ENCODE measurements at places on chromosomes 6 and 20. TPM values are rescaled to one million over a fixed set of nuclear protein-coding genes. Genes with fewer than 3 reads are reported as not detected.

DNA sequence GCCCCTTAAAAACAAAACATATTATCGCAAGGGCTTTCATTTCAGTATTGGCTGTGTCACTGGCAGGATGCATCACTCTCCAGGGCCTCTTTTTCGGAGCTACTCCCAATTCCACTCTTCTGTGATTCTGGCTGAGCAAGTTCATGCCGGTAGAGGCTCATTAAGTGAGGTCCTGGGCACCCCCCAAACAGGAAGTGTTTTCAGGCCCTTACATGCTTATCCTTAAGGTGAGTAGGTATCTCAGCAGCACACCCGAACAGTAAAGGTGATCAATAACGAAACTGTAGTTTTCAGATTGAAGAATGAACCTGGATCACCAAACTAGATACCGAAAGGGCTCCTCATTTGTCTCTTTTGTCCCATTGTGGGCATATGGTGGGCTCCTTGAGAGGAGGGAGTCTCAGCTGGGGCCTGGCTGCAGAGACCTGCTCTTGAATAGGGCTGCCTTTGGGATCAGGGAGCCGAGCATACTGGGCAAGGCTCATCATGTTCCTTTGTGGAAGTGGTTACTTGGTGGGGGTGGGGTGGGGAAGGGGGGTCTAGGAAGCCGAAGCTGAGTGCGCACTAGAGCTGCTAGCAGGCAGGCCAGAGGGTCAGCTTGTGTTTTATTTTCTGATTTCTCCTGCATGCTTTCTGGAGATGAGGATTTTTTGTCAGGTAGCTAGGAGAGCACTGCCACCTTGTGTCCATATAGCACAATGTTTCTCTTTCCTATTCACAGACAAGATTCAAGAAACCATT lies 65.2 kb downstream of the CDS2 start:
- DNase-seq: peak; percentile 11
- no peaks in the 10 kb centered on the region for H3K27me3 ChIP-seq
- peak overlapping the region; percentile 77 for H3K27ac ChIP-seq
- H3K4me1 ChIP-seq: peaks cover 15% of the 10 kb centered on the region

- no peak for DNase-seq
- peaks cover 37% of the 10 kb centered on the region for H3K27me3 ChIP-seq
- H3K4me1 ChIP-seq: no peaks in the 10 kb centered on the region
- no peak overlapping the region for H3K4me3 ChIP-seq
- no peaks in the 10 kb centered on the region for H3K36me3 ChIP-seq
Observed at GRCh38 chr20:36374995-36375394, 68.9 kb downstream of the DLGAP4 start.

Gene PSORS1C1
- 0.19 TPM for total RNA-seq

DNA sequence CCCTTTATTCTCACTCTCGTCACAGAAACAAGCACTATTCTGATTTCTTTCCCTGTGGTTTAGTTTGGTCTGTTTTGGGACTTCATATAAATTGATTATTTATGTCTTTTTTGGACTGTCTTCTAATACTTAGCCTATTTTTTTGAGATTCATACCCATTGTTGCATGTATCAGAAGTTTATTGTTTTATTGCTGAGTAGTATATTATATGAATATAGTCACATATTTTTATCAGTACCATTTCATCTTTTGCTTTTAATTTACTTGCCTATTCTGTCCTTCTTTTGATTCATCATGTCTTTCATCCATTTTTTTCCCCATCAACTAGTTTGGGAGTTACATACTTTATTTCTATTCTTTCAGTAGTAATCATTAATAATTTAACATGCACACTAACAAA lies 112.0 kb downstream of the ID4 start:
- H3K4me1 ChIP-seq: no peaks in the 10 kb centered on the region
- H3K27me3 ChIP-seq: no peaks in the 10 kb centered on the region
- H3K4me3 ChIP-seq: no peak overlapping the region
- H3K27ac ChIP-seq: no peak overlapping the region
- DNase-seq: no peak
- no peaks in the 10 kb centered on the region for H3K36me3 ChIP-seq

Gene ADGRF1
- total RNA-seq: not detected

- H3K4me3 ChIP-seq: no peak overlapping the region
- no peak for DNase-seq
- H3K36me3 ChIP-seq: no peaks in the 10 kb centered on the region
- no peak overlapping the region for H3K27ac ChIP-seq
- H3K27me3 ChIP-seq: no peaks in the 10 kb centered on the region
Observed at GRCh38 chr6:121516331-121516730, 80.9 kb downstream of the GJA1 start.

- no peak overlapping the region for H3K27ac ChIP-seq
- H3K27me3 ChIP-seq: no peaks in the 10 kb centered on the region
- H3K4me1 ChIP-seq: no peaks in the 10 kb centered on the region
- no peaks in the 10 kb centered on the region for H3K36me3 ChIP-seq
- no peak for DNase-seq
- no peak overlapping the region for H3K4me3 ChIP-seq
Observed at GRCh38 chr20:23440004-23440403, 519 bp downstream of the CSTL1 start.

Gene PHF3
- 46.2 TPM for total RNA-seq

DNA sequence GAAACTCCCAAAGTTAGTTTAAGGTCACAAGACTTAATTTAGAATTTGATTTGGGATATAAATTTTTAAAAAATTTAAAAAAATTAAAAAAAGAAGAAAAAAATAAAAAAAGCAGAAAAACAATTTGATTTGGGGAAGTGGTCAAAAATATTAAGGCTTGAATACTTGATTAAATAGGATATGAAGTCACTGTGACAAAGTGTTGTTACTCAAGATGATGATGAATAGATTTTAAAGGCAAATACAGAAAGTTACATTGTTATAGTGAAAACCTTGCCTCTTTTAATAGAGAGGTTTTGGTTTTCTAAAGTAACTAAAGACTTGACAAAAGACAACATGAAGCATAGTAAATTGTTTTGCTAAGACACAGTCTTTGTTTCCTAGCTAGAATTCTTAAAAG lies 7.2 kb downstream of the CST9 start:
- DNase-seq: no peak
- no peak overlapping the region for H3K4me3 ChIP-seq
- H3K27me3 ChIP-seq: no peaks in the 10 kb centered on the region
- no peak overlapping the region for H3K27ac ChIP-seq
- H3K4me1 ChIP-seq: no peaks in the 10 kb centered on the region

- H3K27ac ChIP-seq: no peak overlapping the region
- H3K36me3 ChIP-seq: no peaks in the 10 kb centered on the region
- DNase-seq: no peak
- H3K4me1 ChIP-seq: no peaks in the 10 kb centered on the region
Observed at GRCh38 chr20:54497931-54498718, 22.7 kb downstream of the DOK5 start.

- H3K36me3 ChIP-seq: no peaks in the 10 kb centered on the region
- peak overlapping the region; percentile 65 for H3K4me3 ChIP-seq
- peak overlapping the region; percentile 65 for H3K27ac ChIP-seq
- peaks cover 15% of the 10 kb centered on the region for H3K4me1 ChIP-seq
- peaks cover 3% of the 10 kb centered on the region for H3K27me3 ChIP-seq
Observed at GRCh38 chr6:63529498-63529897, 42.8 kb upstream of the LOC128125822 start.

GRCh38 chr6:16762550-16763477 lies 1.6 kb upstream of the ATXN1 start:
- H3K4me1 ChIP-seq: peaks cover 61% of the 10 kb centered on the region
- no peaks in the 10 kb centered on the region for H3K27me3 ChIP-seq
- peak; percentile 42 for DNase-seq

- no peaks in the 10 kb centered on the region for H3K36me3 ChIP-seq
- H3K27me3 ChIP-seq: no peaks in the 10 kb centered on the region
- no peak overlapping the region for H3K4me3 ChIP-seq
- DNase-seq: no peak
- no peaks in the 10 kb centered on the region for H3K4me1 ChIP-seq
- no peak overlapping the region for H3K27ac ChIP-seq
Observed at GRCh38 chr6:162917506-162917905, 189.7 kb downstream of the PACRG start.

DNA sequence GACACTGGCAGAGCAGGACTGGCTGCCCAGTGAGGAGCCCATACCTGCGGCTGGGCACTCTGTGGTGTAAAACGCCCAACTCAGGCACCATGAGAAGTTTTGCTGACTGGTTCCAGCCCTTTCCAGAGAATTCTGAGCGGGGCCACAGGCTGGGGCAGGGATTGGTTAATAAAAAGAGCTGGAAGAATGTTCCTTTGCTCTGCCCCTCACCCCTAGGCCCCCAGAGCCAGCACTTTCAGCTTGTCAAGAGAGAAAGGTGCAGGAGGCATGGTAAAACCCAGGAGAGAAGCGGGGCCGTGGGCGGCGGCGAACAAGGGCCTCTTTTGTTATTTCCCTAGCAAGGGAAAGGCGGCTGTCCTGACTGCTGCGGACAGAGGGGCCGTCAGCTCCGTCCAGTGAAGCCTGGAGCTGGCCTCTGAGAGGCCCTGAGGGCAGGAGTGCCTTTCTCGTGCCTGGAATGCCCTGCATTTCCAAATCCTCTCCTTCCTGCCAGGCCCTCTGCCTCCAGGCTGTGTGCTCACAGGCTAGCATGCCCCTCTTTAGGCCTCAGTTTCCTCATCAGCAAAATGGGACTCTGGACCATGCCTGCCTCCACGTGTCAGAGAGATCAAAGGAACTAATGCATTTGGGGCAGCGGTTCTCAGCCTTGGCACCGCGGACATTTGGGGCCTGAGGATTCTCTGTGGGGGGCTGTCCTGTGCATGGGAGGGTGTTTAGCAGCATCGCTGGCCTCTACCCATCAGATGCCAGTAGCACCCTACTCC lies 12.9 kb downstream of the SLC13A3 start:
- no peak overlapping the region for H3K27ac ChIP-seq
- no peaks in the 10 kb centered on the region for H3K36me3 ChIP-seq
- no peak for DNase-seq
- no peak overlapping the region for H3K4me3 ChIP-seq
- H3K27me3 ChIP-seq: peaks cover 10% of the 10 kb centered on the region
- H3K4me1 ChIP-seq: no peaks in the 10 kb centered on the region

- peaks cover 4% of the 10 kb centered on the region for H3K27me3 ChIP-seq
- DNase-seq: no peak
- no peak overlapping the region for H3K4me3 ChIP-seq
- H3K36me3 ChIP-seq: no peaks in the 10 kb centered on the region
- H3K4me1 ChIP-seq: no peaks in the 10 kb centered on the region
Observed at GRCh38 chr6:63307581-63308246, 12.1 kb downstream of the LGSN start.

- no peak overlapping the region for H3K27ac ChIP-seq
- DNase-seq: no peak
- no peaks in the 10 kb centered on the region for H3K4me1 ChIP-seq
- no peak overlapping the region for H3K4me3 ChIP-seq
- H3K36me3 ChIP-seq: no peaks in the 10 kb centered on the region
Observed at GRCh38 chr6:138250053-138250452, 31.8 kb upstream of the PBOV1 start.

DNA sequence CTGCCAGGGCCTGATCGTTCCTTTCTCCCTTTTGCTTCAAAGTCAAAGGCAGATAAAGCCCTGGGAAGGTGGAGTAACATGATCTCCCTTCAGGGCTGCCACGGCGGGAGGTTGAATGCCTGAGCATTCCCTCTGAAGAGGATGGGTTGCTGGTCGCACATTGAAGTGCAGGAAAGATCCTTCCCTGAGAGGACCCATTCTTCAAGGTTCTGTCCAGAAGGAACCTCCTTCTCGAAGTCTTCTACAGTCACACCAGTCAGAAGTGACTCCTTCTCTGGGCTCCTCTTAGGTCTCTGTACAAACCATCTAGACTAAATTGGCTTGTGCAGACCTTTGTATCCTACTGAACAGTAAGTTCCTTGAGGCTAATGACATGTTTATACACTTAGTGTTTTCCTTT lies 192.6 kb upstream of the VGLL2 start:
- no peaks in the 10 kb centered on the region for H3K36me3 ChIP-seq
- H3K4me1 ChIP-seq: no peaks in the 10 kb centered on the region
- no peaks in the 10 kb centered on the region for H3K27me3 ChIP-seq

Gene BMP7
- not detected for total RNA-seq

GRCh38 chr20:61727761-61728160 lies 337.9 kb downstream of the TAF4 start:
- no peak for DNase-seq
- no peaks in the 10 kb centered on the region for H3K36me3 ChIP-seq
- no peaks in the 10 kb centered on the region for H3K27me3 ChIP-seq
- H3K27ac ChIP-seq: no peak overlapping the region
- no peaks in the 10 kb centered on the region for H3K4me1 ChIP-seq
- H3K4me3 ChIP-seq: no peak overlapping the region

DNA sequence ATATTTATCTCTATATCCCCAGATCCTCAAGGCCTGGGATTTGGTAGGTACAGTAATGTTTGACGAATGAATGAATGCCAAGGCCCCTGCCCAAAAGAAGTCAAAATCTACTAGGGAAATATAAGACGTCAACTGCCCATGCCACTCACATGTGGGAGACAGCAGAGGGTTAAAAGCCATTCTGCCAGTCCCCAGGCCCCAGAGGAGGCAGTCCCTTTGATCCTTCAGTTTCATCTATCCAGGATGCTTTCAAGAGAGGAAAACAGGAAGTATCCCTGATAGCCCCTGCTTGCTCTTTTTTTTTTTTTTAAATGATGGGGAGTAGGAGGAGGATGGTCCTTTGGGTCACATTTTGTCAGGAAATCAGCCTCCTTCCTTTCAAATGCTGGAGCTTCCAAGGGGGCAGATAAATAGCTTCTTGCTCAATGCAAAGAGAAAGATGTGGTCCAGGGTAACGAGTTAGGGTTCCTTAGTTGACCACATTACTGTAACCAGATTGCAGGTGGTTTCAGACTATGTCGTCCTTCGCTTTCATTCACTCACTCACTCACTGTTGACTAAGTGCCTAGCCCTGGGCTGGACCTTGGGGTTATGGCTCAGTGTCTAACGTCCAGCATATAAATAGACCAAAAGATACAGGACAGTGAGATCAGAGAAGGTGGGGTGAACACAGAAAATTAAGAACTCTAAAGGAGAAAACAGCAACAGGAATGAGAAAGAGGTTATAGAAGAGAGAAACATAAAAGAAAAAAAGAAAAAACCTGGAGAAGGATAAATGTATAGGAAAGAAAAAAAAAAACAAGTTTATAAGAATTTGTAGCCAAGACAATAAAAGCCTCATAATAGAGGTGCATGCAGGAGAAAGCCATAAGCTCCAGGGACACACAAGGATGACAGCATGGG lies 64.6 kb upstream of the PIM1 start:
- H3K36me3 ChIP-seq: no peaks in the 10 kb centered on the region
- no peak overlapping the region for H3K27ac ChIP-seq
- DNase-seq: no peak

DNA sequence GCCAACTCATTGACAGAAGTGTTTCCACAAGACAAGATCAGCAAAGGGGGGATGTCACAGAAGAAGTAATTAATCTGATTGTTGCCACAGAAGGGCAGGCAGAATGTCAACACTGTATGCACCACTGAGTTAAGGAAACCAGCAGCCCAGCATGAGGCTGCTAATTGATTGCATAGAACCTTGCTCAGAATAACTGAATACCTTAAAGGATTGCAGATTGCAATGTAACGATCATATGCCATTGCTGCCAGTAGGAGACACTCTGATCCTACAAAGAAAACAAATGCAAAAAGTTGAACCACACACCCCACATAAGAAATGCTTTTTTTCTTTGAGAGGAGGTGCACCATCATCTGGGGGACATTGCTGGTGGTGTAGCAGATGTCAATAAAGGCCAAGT lies 13.1 kb downstream of the OR5V1 start:
- H3K27me3 ChIP-seq: peaks cover 47% of the 10 kb centered on the region
- H3K27ac ChIP-seq: no peak overlapping the region
- no peak overlapping the region for H3K4me3 ChIP-seq

All from activated naive CD8-positive, alpha-beta T cell treated with anti-CD3 and anti-CD28 coated beads for 36 hours (primary cell).